EH (cell line): ENCODE measurements at places on chromosomes 1 and 21.

- no peak for DNase-seq
These were observed 20.2 kb upstream of the GPR137B start for GRCh38 chr1:236122176-236122575.

GRCh38 chr1:163046071-163046470, 23.1 kb upstream of the RGS4 start:
- DNase-seq: peak; percentile 73

DNA sequence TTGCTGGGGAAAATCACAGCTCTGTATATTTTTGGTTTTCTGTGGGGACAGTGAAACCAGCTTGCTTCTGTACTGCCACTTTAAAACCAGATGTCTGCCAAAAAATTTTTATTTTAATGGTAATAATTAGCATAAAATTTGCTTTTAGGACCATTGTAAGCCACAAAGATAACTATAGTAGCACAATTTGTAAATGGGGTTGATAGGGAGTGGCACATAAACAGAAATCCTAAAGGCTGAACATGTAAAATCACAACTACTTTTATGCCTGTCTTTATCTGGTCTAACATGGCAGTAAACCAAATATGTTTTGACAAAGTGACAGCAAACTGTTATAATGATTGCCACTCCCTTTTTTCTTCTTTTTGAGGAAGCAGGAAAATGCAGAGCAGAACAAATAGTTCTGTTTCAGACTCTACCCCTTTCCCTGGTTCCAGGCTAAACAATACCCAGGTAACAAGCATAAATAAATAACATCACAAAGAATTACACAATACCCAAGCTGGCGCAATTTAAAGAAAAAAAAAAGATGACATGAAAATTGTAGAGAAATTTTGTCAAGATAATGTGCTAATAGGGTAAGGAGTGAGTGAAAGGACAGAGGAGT, 24.0 kb upstream of the CCDC181 start:
- DNase-seq: no peak

GRCh38 chr21:41651830-41652229, 115.0 kb downstream of the RIPK4 start:
- peak; percentile 24 for DNase-seq

GRCh38 chr1:222347627-222348026, 200.3 kb downstream of the HHIPL2 start:
- DNase-seq: no peak
